NT2/D1 (cell line): ENCODE measurements at places on chromosomes 3 and 15.

GRCh38 chr15:70078578-70079417, 18.9 kb downstream of the TLE3 start:
- no peak for DNase-seq

GRCh38 chr15:101642361-101642760, 9.8 kb downstream of the TM2D3 start:
- DNase-seq = no peak

DNA sequence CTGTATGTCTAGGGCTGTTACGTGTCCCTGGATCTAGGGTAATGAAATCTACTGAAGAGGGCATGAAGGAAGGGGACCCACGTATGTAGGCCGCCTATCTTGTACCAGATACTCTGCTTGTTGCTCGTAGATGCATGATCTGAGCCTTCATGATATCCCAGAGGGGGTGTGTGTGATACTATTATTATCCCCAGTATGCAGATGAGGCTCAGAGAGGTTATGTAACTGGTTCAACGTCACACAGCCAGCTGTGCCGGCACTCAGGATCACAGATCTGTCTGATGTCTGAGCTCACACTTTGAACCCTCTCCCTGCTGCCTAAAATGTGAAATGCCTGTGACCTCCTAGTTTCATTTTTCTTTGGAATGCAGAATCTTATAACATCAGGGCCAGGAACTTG, 36.2 kb upstream of the SEC13 start:
- no peak for DNase-seq

DNA sequence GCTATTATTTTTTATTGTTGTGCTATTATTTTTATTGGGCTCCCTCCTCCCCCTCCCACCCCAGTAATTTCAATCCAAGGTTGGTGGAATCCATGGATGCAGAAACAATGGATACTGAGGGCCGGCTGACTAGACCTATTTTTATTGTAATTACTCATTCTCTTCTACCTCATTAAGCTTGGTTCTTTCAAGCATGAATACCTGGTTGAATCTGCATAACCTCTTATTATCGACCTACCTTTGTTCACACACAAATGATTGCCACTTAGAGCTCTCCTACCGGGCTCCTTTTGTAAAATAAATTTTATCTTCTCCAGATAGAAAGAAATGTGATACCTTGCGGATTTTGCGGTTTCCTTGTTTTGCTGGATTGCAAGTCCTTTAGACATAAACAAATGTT, 31.6 kb downstream of the BTD start:
- no peak for DNase-seq

GRCh38 chr3:104458657-104459056, 908.1 kb upstream of the ALCAM start:
- no peak for DNase-seq

DNA sequence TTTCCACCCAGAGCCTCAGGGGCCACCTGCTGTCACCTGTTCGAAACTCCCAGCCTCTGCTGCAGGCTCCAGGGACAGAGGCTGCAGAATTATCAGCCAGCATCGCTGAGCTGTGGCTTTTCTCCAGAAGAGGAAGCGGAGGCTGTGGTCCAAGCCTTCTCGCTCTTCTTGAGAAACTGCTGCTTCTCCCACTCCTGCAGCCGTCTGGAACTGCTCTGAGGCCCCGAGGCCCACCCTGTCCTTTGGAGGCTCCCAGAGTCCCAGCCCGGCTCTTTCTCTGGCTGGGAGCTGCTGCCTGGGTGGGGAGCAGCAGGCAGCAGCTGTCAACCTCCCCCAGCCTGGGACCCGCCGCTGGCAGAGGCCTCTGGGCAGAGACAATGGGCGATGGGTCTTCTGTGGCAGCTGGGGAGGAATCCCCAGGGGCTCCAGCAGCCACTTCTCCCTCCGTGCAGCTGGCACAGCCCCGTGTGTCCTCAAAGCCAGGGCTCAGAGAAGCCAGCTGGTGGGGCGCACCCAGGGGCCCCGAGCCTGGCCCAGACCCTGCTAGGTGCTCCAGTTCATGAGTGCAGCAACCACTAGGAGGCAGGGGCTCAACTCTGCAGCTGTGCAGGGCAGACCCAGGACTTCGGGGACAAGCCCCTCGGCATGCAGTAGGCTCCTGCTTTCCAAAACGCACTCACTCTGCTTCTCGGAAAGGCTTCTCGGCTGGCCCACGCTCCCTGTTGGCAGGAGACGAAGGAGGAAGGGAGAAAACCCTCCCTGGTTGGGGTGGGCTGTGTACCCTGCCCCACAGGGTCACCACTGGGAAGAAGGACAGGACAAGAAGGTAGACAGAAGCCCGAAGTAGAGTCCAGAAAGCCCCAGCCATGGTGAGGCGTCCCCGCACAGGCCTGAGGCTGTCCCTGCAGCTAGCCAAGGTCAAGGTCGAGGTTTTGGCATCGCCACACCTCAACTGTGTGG, 49.9 kb upstream of the FURIN start:
- no peak for DNase-seq

DNA sequence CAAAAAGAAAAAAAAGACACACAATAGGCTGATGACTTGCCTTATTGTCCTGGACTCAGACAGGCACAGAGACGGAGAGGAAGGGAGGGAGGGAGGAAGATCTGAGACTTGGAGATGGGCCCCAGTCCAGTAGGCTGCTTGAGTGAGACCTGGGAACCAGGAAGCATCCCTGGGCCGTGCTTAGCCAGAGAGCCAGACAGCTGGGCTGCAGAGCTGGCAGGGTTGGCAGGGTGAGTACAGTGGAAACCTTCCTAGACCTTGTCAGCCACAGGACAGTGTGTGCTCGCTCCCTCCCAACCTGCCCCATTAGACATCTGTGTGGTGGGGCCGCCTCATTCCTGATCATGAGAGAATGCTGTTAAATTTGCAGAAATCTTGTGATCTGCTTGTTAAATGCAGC, 107.9 kb upstream of the ALDH1A3 start:
- no peak for DNase-seq

DNA sequence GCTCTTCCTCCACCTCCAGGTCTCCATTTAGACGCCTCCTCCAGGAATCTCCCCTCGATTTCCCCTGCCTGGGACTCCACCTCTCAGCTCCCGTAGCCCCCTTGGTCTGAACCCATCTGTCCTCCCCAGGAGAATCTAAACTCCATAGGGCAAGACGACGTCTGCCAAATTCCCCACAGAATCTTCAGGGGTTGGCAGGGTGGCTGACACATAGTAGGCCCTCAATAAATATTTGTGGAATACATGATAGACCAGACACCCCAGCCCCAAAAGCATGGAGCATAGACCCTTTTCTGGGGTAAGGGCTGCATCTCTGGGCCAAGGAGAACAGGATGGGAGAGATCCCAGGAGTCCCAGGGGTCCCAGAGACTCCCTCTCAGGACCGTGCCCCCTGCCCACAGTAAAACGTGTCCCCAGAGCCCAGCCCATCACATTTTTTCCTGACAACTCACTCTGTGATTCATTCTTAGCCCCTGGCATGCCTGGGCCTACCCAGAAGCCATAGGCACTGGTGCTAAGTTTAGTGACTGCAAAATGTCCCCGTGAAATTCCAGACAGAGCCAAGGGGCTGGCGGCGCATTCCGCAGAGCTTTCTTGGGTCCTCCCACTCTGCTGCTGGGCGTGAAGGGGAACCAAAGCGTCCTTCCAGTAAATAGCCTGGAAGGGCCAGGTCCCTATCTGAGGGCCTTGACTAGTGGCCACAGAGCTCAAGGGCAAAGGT, 78.0 kb upstream of the SLC6A6 start:
- DNase-seq = no peak

GRCh38 chr3:69116897-69117296, 5.5 kb downstream of the LMOD3 start:
- no peak for DNase-seq

DNA sequence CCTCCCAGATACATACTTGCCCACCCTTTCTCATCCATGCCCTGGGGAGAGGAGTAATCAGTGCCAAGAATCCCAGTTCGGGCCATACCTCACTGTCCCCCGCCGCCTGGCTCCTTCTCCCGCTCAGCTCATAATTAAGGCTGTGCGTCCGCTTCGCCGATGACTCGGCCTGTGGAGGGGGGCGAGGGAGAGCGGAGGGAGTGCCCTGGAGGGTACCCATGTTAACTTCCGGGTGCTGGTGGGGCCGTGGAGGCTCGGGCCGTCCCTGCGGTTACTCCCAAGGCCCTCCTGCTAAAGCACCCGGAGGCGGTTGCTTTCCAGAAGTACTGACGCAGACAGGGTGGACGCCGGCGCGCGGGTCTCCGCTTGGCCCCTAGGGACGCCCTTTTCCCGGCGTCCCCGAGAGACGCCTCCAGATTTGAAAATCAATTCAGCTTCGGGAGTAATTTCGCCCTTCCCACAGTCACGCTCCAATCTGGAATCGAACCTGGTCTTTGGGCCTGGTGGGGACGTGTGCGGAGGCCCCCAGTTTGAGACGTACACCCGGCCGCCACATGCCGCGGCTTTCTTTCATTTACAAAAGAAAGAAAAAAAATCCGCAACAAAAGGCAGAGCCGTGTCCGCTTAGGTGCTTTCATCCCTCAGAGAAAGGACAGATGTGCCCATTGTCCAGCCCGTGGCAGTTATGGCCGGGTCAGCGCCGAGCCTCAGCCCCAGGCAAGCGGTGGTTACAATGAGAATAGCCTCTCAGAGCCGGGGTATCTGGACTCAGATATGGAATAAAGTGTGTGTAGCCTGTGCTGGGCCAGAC, 1.0 kb upstream of the ONECUT1 start:
- no peak for DNase-seq

- no peak for DNase-seq
Measured at GRCh38 chr3:183637106-183637486, 1.7 kb downstream of the KLHL24 start.

- no peak for DNase-seq
Measured at GRCh38 chr15:79540551-79540950, 108.4 kb downstream of the MINAR1 start.

DNA sequence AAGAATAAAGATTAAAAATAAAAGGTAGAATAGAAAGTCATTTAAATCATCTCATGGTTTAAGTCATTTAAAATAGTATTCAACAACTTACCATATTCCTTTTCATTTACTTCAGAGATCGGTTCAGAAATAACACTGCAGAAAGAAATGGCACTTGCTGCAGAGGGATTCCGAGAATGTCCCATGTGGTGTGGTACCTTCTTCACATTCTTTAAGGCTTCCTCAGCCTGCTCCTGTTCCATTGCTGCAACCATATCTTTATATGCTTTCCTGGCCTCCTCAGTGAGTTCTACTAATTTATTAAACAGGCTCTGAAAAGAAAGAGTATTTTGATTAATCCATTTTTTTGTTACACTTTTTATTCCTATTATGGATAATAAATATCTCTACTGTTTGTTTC, 32.6 kb upstream of the SHC4 start:
- no peak for DNase-seq

DNA sequence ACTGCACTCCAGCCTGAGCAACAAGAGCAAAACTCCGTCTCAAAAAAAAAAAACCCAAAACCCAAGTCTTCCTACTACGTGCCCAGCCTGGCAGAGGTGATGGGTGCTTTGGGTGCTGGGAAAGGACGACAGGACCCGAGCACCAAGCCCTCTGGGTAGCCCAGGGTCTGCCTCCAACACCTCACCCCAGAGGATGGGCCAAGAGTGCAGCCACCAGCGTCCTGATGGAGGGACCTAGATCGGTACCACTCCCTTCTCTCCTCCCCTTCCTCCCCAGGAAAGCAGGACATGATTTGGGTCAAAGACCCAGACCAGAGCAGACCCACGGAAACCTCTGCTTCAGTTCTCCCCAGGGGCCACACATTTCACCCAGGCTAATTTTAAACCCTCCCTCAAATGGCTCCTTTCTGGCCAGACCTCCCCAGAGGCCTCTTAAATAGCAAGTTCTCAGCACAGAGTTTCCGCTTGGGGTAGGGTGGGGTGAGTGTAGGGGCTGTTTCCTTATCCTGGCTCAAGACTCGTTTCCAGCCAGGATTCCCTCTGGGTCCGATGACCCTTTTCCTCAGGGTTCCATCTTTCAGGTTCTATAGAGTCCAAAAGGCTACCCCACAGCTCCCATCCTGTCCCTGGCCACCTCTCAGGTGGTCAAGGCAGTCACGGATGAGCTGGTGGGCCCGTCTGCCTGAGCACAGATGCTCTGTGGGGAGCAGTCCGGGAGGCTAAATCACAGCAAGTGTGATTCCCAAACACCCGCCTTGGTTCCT, 20.5 kb downstream of the RBPMS2 start:
- no peak for DNase-seq

DNA sequence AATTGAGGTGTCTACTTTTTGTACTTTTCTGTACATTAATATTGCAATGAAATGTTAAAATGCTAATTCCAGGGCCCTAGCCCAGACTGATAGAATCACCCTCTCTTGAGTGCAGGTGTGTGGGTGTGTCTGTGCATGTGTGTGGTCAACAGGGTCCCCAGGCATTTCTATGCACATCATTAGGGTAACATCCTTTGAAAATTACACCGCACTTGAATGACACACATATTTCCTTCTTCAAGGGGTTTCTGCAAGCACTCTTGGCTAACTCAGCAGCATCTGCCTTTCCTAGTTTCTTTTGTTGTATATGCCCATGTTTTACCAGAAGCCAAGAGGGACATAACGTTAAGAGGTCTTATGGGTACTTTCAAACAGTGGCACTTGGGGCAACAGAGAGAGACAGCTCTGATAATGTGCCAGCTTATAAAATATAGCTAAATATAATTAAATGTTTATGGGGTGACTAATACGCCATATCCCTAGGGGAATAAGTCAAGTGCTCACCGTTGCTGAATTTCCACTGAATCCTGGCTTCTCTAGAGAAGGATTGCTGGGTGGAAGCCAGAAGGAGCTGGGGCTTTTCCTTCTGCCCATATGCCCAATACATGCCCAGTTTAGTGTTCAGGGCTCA, 54.5 kb upstream of the LRIG1 start:
- DNase-seq = no peak

GRCh38 chr3:114539525-114539924, 245.7 kb downstream of the TIGIT start:
- no peak for DNase-seq

GRCh38 chr3:40911928-40912327, 287.4 kb upstream of the CTNNB1 start:
- DNase-seq = no peak

- no peak for DNase-seq
Measured at GRCh38 chr3:3618623-3619022, 180.6 kb upstream of the LRRN1 start.

- DNase-seq = no peak
Measured at GRCh38 chr15:60528530-60528929, 49.6 kb upstream of the ICE2 start.

DNA sequence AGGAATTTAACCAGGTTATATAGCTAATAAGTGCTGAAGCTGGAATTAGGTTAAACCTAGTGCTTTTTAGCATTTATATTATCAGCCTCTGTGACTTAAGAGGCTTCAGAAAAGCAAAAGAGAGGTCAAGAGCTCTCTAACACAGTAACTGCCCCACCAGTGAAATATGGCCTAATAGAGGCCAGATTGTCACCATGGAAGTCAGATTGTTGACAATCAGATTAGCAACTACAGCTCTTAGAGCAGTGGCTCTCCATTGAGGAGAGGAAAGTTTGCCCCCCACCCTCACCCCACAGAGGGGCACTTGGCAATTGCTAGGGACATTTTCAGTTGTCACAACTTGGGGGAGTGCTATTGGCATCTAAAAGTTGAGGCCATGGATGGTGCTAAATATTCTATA, 23.3 kb upstream of the LMOD3 start:
- no peak for DNase-seq
